ENCODE measurements at places on chromosomes 7 and 10.

DNA sequence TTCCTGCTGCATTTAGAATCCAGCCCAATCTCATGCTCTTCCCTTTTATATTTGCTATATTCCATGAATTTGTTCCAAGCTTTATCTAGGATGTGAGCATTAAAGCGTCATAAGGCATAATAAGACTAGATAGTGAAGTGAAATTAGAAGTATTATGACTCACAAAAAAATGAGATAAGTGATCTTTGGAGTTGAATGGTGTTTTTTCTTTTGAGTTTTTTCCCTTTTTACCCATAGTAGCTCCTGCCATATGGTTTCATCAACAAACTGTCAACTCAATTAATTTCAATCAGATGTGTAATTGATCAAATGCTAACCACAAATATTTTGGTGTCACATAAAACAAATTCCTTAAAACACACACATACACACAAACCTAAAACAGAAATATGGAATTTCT, 17.0 kb downstream of the KLHDC10 start:
- DNase-seq = no peak

- no peak for DNase-seq
Measured at GRCh38 chr7:128408709-128409595, 830 bp downstream of the IMPDH1 start.

DNA sequence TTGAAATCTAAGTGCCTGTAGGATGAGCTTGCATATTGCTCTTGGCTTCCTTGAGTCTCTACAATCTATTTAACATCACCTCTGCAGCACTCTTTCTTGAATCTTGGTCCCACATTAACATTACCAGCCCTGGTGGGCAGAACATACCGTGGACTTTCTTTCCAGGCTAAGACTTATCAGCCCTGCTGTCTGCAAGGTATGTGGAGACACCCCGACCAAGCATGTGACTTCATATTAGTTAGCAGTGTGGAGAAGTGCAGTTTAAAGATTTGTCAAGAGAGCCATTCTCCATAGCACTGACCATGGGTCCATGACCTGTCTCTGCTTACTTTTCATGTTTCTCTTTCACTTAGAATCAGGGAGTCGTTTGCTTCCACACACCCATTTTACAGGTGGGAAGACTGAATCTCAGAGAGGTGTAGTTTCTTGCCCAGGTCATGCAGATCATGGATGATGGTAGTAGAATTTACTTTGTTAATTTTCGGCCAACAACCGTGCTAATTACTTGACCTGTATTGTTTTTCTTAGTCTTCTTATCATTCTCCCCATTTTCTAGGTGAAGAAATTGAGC, 6.0 kb downstream of the CCNY start:
- DNase-seq = no peak

DNA sequence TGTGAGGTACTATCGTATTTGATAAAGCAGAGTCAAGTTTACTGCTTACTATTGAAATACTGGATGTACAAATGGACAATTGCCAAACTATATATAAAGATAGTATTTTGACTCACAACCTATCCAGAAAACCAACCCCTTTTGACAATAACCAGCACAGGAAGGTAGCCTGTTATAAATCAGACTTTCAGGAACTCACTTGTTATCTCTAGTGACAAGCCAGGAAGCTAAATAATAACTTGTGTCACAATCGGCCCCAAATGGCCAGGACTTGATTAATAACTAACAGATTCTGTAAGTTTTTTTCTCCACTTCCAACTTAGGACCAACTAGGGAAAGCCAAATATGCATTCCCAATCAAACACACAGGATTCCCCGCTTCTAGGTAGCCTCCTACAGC, 38.8 kb upstream of the SLC35G1 start:
- no peak for DNase-seq

GRCh38 chr7:139773371-139773770, 4.4 kb downstream of the HIPK2 start:
- no peak for DNase-seq

DNA sequence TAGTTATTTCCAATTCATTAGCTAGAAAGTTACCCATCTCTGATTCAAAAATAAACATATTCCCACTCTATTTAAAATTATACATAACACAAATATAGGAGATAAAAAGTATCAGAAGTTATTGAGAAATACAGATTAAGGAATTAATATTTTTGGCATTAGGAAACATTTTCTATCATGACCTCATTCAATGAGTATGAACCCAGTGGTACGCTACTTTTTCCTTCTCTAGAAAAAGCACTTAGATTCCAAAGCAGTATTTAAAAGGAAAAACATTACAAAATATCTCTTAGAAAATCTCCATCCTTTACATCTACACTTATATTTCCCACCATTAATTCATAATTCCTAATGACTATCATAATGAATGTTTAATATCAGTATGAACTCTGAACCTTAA, 240.6 kb upstream of the GNAI1 start:
- no peak for DNase-seq

- no peak for DNase-seq
Measured at GRCh38 chr10:108180878-108181277, 1016.4 kb upstream of the SORCS1 start.

GRCh38 chr7:83021032-83021431, 141.7 kb downstream of the PCLO start:
- DNase-seq = no peak

- DNase-seq = no peak
Measured at GRCh38 chr7:83684928-83685327, 36.0 kb upstream of the SEMA3E start.

DNA sequence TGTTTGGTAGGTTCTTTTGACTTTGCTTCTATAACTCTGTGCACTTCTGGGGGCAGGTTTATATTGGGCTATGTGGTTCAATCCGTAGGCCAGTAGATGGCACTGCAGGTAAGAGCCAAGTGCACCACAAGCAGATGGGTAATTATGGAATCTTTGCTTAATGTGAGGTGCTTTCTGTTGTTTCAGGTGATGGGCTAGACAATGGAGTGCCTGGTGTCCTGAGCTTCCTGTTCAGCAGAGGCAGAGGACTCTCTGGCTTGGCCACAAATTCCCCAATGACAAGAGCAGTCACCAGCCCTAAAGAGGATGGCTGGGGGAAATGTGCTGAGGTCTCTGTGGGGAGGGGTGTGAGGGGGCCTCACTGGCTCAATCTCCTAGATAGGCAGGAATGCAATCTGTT, 455.0 kb downstream of the CCSER2 start:
- DNase-seq = no peak
